Mesothelial cell of epicardium (in vitro differentiated cells): ENCODE measurements at places on chromosomes 3 and 15. TPM values are rescaled to one million over a fixed set of nuclear protein-coding genes. Genes with fewer than 3 reads are reported as not detected.
A peak's percentile ranks its signal among the peaks of the same experiment; 100 is the strongest.

CLDND1 gene
- 73.6 to 89.0 TPM (median 87.2 TPM) in 3 replicates for total RNA-seq

CSTA gene
- not detected in 3 replicates for total RNA-seq

DNA sequence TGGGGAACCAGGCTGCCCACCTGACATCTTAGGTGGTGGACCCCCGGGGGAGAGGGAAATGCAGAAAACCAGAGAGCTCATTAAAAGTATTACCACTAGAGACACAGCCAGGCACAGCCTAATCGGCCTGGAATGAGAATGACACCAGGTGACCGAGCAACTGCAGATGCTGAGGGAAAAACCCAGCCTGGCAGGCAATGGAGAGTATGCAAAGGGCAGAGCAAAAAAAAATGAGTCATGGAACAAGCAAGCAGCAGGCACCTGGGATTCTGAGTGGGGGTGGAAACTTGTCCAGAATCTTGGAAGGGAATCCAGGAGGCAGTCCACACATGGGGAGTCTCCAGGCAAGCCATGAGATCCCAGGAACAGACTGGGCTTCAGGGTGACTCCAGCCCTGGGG is 183.7 kb upstream of the LRRN1 start:
- H3K4me1 ChIP-seq = no peaks in the 10 kb centered on the region
- no peak overlapping the region for H3K27ac ChIP-seq
- no peaks in the 10 kb centered on the region for H3K36me3 ChIP-seq

DNA sequence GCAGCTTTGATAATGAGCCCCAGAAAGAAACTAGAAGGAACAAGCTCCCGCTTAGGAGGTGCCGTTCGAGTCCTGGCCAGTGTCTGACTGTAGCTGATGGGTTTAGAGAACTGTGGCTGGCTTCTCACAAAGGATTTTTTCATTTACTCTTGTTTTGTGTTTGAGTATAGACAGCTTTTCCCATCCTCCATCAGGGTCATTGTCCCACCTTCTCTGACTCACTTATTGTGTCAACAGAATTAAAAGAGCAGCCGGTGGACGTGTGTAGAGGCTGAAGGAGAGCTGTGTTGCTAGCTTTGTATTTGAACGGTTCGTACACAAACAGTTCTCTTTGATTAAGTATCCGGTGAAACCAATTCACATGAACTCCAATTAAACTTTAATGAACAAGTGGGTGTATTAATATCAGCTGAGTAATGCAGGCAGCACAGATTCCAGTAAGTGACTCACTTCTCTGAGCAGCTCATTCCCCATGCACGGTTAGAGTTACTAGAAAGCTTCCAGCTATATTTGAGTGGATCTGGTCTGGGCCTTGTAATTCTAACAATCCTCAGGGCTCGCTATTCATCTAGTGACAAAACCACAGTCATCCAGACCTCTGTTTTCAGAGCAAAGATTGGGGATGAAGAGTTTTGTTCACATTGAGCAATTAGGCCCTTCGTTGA is 141.0 kb downstream of the LPP start:
- peak overlapping the region; percentile 91 for H3K27ac ChIP-seq
- no peaks in the 10 kb centered on the region for H3K36me3 ChIP-seq
- H3K27me3 ChIP-seq = no peaks in the 10 kb centered on the region
- H3K4me3 ChIP-seq = no peak overlapping the region
- no peak for DNase-seq

DNA sequence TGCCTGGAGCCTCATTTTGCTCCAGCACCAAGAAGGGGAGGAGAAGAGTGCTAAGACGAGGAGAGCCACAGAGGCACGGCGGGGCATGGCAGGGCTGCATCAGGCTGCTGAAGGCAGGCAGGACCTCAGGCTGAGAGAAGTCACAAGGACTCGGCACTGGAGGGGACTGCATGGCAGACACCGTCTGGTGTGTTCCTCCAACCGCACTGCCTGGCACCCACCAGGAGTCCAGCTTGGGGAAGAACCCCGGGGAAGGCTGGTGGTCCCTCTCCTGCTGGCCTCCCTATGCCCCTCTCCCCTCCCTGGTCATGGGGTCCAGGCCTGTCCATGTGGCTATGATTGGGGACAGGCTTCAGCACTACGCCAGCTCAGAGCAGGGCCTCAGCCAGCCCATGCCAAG is 153.2 kb upstream of the MEF2A start:
- no peak overlapping the region for H3K27ac ChIP-seq
- peaks cover 16% of the 10 kb centered on the region for H3K4me1 ChIP-seq
- no peak for DNase-seq

DNA sequence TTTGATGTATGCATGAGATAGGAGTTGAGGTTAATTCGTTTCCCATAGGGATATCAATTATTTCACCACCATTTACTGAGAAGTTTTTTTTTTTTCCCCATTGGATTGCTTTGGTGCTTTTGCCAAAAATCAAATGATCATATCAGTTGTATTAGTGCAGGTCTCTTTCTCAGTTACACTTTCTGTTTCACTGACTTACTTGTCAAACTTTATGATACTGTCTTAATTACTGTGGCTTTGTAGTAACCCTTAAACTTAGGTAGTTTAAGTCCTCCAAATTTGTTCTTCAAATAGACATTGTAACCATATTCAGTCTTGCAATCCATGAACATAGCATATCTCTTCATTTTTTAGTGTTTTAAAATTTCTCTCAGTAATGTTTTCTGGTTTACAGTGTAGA is 259.9 kb upstream of the SLCO3A1 start:
- no peaks in the 10 kb centered on the region for H3K4me1 ChIP-seq
- H3K27ac ChIP-seq = no peak overlapping the region
- peaks cover 31% of the 10 kb centered on the region for H3K27me3 ChIP-seq
- no peak for DNase-seq

DNA sequence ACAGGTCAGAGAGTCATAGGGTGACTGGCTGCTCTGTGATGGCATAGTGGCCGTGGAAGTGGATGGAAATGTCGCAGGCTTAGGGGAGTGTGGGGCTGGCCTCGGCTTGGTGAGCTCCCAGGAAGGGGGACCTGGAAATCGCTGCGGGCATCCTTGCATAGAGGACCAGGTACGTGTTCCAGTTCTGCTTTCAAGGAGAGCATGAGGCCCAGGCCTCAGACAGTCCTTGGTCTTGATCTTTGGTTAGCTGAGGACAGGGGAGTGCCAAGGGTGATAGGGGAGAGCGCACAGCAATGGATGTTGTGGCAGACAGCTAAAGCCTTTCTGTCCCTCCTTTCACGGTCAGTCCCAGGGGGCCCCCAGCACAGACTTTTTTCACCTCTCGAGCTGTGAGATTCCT is 110.5 kb downstream of the SNRPN start:
- H3K4me1 ChIP-seq = no peaks in the 10 kb centered on the region
- H3K27ac ChIP-seq = no peak overlapping the region
- no peak for DNase-seq
- H3K36me3 ChIP-seq = peaks cover 100% of the 10 kb centered on the region
- no peaks in the 10 kb centered on the region for H3K27me3 ChIP-seq

DNA sequence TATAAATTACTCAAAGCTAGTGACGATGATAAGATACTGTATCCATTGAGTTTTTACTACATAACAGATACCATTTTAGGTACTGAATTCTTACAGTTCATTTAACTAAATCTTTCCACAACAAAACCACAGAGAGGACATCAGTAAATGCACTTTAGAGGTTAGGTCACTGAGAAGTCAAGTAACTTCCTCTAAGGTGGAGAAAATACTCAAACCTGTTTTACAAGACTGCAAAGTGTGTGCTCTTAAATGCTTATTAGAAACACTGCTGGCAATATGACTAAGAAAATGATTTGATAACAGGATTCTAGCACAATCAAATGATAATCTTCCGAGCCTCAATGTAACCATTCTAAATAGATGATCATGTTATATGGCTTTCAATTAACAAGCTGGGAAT is 99.4 kb downstream of the UBE3A start:
- no peak overlapping the region for H3K4me3 ChIP-seq
- peaks cover 56% of the 10 kb centered on the region for H3K36me3 ChIP-seq
- peaks cover 21% of the 10 kb centered on the region for H3K4me1 ChIP-seq
- no peaks in the 10 kb centered on the region for H3K27me3 ChIP-seq
- peak overlapping the region; percentile 26 for H3K27ac ChIP-seq

LDHAL6B gene
- not detected in 3 replicates for total RNA-seq

DNA sequence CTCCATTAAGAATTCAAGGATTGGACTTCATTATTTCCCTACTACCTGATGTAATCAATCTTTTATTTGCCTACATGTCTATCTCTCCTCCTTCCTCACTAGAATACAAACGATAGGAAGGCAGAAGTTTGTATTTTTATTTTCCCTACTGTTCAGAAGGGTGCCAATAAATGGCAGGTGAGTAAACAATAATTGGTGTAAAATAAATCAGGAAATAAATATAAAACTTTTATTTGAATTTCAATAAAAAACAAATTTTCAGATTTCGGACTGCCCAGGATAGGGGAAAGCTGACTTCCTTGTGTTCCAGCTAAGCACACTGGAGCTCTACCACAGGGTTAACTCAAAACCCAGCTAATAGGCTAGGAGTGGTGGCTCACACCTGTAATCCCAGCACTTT is 636.3 kb upstream of the BCHE start:
- no peak overlapping the region for H3K27ac ChIP-seq
- H3K4me1 ChIP-seq = no peaks in the 10 kb centered on the region
- H3K4me3 ChIP-seq = no peak overlapping the region

DNA sequence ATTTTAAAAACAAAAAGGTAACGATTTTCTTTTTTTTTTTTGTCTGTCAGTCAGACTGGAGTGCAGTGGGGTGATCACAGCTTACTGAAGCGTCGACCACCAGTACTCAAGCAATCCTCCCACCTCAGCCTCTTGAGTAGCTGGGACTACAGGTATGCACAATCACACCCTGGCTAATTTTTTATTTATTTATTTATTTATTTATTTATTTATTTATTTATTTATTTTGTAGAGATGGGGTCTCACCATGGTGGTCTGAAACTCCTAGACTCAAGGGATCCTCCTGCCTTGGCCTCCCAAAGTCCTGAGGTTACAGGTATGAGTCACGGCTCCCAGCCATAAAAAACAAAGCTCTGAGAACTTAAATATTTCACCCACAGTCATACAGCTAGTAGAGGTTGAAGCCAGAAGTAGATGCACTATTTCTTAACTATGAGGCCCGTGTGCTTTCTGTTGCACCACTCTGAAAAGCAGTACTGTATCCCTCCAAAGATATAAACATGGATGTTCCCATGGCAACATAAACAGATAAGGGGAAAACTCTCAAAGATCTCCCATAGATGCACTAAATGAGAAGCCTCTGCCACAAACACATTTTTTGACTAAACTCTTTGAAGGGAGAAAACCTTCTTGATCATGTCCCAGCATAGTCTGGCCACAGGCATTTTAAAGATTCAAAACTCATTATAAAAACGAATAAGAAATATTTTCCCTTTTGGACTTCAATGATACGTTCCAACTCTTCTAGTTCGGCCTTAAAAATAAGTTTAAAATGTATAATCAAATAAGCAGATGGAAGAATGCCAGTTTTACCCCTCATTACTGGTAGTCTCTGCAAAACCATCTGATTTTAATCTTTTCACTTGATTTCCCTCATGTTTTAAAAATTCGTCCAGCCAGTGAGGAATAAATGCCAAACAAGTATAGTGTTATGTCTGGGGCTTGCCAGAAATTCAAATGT is 162.3 kb upstream of the ARHGEF26 start:
- peaks cover 6% of the 10 kb centered on the region for H3K4me1 ChIP-seq
- no peaks in the 10 kb centered on the region for H3K36me3 ChIP-seq
- H3K4me3 ChIP-seq = no peak overlapping the region
- peak overlapping the region; percentile 59 for H3K27ac ChIP-seq

DNA sequence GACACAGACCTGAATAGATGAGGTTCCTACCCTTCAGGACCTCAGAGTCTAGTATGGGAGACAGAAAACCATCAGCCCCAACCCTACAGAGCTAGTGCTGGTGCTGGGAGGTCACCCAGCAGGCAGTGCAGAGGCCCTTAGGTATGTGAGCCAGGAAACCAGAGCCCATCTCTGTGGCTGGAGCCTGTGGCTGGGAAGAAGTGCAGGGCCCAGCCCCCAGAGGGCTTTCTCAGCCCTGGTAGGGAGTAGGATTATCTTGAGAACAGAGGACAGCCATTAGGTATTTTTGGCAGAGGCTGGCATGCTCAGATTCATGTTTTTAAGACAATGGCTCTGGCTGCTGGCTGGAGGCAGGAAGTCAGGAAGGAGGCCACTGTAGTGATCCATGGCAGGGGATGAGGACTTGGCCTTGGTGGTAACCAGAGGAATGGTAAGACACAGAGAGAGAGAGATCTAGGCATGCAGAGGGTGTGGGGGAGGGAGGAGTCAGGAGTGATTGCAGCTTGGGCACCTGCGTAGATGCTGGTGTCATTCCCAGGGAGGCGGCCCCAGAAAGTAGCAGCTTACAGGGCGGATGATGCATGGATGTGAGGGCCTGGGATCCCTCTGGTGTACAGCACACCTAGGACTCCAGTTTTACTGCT is 220.9 kb upstream of the EIF1B start:
- H3K4me3 ChIP-seq = no peak overlapping the region
- peaks cover 13% of the 10 kb centered on the region for H3K27me3 ChIP-seq
- no peaks in the 10 kb centered on the region for H3K4me1 ChIP-seq
- no peak overlapping the region for H3K27ac ChIP-seq
- no peak for DNase-seq

GRCh38 chr3:10915376-10915775 is 77.2 kb upstream of the SLC6A1 start:
- H3K4me3 ChIP-seq = no peak overlapping the region
- H3K27ac ChIP-seq = no peak overlapping the region
- no peak for DNase-seq
- H3K4me1 ChIP-seq = no peaks in the 10 kb centered on the region
- no peaks in the 10 kb centered on the region for H3K36me3 ChIP-seq

NEK10 gene
- total RNA-seq = 0.84 to 1.3 TPM (median 1.2 TPM) in 3 replicates

DNA sequence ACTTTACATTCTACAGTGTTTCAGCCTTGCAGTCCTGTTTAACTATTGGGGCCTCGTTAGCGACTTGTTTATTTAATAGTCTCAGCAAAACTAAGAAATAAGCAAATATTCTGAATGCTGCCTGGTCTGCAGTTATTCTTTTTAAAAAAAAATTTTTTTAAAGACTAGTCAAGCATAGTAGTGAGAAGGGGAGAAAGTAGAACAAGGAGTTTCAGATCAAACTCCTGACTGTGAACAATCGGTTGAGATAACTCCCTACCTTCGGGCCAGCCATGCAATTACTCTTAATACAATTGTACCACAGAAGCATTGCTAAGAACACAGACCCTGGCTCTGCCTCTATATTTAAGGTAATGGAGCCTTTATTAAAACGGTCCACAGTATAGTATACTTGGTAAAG is 5.8 kb upstream of the DUT start:
- H3K4me3 ChIP-seq = no peak overlapping the region
- no peak overlapping the region for H3K27ac ChIP-seq
- H3K36me3 ChIP-seq = no peaks in the 10 kb centered on the region
- DNase-seq = no peak
- no peaks in the 10 kb centered on the region for H3K27me3 ChIP-seq

GRCh38 chr15:63439536-63440264 is 58.1 kb upstream of the CA12 start:
- H3K36me3 ChIP-seq = no peaks in the 10 kb centered on the region
- H3K4me3 ChIP-seq = no peak overlapping the region
- peaks cover 31% of the 10 kb centered on the region for H3K4me1 ChIP-seq
- peaks cover 3% of the 10 kb centered on the region for H3K27me3 ChIP-seq

GP5 gene
- 0.11 to 0.16 TPM in 2 of 3 replicates, not detected in the other for total RNA-seq

GHSR gene
- total RNA-seq = not detected in 3 replicates

DNA sequence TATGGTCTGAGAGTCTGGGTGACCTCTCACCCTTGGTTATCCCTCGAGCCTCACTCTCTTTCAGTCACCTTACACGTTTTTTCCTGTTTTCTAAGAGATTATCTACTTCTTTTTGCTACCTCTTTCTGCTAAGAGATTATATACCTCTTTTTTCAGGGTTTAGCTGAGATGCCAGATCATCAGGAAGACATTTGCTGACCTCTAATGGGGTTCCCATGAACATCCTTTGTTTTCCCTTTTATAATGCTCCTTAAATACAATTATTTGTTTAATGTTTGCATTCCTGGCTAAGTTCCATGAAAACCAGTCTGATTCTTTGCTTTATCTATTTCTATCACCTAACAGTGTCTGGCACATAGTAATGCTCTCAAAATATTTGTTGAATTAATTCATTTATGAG is 39.6 kb downstream of the LEKR1 start:
- no peaks in the 10 kb centered on the region for H3K36me3 ChIP-seq
- no peak overlapping the region for H3K4me3 ChIP-seq
- no peak for DNase-seq
- H3K4me1 ChIP-seq = no peaks in the 10 kb centered on the region
